ENCODE measurements at places on chromosomes 16 and 17.

DNA sequence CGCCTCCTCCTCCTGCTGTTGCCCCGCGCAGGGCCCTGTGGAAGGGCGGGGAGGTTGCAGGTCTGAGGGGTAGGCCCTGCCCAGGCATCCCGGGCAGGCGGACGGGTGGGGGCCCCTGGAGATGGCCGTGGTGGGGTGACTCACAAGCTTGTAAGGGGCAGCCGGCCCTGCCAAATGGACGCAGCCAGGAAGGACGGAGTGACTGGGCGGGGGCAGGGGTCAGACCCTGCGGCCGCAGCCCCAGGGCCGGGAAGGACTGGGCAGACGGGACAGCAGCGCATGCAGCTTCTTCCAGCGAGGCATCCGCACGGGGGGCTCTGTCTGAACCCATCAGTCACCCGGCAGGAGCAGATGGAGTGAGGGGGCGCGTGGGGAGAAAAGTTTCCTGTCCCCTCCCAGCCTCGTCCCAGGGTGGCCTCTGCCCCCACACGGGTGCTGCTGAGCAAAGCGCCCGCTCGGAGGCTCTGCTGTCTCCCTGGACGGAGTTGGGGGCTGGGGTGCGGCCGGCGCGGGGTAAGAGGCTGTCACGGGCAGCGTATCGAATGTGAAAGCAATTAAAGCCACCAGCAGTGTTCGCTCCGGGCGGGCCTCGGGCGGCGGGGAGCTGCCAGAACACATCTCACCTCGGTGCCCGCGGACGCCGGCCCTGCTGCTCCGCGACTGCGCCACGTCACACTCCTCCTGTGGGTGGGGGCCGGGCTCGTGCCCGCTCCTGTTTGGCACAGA lies 5.4 kb upstream of the PRR35 start:
- no peak for DNase-seq

- no peak for DNase-seq
These were observed 21.0 kb downstream of the SDK2 start for GRCh38 chr17:73623247-73623646.

- no peak for DNase-seq
These were observed 264.1 kb downstream of the CBLN1 start for GRCh38 chr16:49017501-49017900.

- no peak for DNase-seq
These were observed 354.1 kb downstream of the SOX9 start for GRCh38 chr17:72474719-72475477.

DNA sequence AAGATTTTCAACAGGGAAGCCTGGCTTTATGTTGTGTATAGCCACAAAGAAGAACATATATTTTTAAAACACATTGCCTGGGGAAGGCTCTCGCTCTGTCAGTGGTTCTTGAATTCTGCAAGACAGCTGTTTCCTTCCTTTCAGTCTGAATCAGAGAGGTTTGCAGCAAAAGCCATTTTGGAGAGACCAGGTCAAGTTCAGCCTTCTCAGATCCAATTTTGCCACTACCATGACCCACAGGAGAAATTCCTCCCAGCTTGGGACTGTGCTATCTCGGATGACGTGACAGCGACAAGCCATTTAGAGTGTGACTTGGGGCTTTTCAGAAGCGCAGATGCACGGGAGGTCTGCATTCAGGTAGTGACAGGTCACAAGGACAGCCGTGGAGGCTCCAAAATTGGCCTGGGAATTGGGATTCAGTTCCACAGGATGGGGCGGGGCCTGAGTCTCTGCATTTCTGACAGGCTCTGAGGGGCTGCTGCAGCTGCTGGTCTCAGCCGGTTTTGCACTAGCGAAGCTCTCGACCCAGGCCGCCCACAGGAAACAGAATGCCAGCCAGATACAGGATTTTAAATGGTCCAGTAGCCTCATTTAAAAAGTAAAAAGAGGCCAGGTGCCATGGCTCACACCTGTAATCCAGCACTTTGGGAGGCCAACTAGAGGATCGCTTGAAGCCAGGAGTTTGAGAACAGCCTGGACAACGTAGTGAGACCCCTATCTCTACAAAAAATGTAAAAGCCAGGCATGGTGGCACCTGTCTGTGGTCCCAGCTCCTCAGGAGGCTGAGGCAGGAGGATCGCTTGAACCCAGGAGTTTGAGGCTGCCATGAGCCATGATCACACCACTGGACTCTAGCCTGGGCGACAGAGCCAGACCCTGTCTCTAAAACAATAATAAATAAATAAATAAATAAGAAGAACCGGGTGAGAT lies 196.6 kb upstream of the CIBAR2 start:
- DNase-seq: no peak

DNA sequence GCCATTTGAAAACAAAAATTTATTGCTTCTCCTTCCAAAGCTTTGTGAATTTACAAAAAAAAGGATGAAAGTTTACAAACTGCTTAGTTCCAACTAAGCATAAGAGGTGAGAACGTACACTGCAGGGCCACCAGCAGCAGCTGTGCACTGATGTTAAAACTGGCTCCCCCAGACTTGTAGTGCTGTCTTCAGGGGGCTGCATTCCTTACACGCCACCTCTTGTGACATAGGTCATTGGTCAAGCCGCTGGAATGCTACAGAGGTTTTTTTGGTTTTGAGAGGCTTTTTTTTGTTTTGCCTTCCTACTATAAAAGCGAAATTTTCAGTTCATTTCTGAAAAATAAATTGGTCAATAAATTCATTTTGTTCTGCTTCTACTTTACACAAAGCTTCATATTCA lies 6.9 kb downstream of the IFT20 start:
- no peak for DNase-seq

DNA sequence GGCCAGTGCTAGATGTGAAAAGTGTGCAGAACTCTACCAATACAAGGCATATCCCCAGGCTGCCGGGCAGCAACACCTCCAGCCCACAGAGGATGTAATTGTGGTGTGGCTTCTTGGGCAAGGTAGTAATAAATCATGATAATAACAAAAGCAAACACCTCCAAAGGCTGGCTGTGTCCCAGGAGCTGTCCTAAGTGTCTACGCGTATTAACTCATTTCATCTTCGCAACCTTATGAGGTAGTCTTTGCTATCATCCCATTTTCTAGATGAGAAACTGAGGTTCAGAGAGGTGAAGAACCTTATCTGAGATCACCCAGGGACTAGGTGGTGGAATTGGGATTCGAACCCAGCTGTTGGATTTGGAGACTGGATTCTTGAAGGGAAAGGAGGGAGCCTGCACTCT lies 5.3 kb downstream of the PDK2 start:
- DNase-seq: no peak

- no peak for DNase-seq
These were observed 95.0 kb upstream of the PSMD7 start for GRCh38 chr16:74201576-74201975.

GRCh38 chr16:72884573-72884972 lies 163.4 kb downstream of the ZFHX3 start:
- DNase-seq: no peak

- no peak for DNase-seq
These were observed 133.7 kb upstream of the MON1B start for GRCh38 chr16:77057161-77057774.

- DNase-seq: peak; percentile 96
These were observed at the start of gene CWC25 for GRCh38 chr17:38824899-38825761. TSS of gene CWC25 (minus strand) at chr17:38825321. CDS start at chr17:38825183, 138 bp downstream.

DNA sequence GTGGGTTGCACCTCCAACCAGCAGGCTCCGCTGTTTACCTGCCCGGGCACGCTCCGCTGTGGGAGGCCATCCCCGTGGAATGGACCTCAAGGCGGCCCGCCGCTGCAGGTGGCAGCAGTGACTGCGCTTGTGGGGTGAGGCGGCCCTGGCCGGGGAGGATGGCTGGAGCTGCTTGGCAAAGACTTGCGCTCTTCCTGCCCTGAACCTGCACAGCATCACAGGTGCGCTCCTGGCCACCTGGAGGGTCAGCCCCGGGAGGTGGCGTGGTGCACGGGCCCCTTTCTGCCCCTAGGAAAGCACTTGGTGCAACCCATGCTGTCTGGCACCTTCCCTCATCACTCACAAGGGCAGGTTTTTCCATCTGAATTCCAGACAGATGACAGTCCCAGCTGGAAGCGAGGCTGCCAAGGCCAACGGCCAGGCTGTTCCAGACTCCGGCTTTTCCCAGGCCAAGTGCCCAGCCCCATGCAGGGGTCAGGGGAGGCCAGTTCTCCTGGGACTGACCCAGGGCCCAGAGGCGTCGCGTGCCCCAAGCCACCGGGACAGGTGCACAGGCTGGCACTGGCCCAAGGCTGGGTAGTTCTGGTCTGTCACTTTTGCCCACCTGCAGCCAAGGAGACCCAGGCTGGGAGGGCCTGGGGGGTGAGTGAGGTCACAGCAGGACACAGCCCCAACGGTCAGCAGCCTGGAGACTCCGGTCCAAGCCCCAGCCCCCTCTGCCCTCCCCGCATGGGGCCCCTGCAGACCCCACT lies 13.3 kb downstream of the UTS2R start:
- DNase-seq: no peak

DNA sequence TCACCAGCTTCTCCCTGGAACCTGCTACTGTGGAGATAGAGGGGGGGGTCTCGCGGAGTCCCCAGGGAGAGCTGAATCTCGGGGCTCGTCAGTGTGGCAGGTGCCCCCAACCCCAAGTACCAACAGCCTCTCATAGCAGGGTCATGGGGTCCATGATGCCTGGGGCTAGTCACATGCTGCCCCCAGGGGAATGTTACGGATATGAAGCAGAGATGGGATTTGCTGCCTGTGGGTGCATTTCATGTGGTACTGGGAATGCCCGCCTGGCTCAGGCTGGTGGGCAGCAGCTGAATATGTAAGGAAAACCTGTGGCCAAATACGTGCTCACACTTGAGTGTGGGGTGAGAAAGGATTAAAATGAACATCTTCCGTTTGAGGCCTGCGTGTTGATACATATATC lies 49.4 kb downstream of the MEAK7 start:
- no peak for DNase-seq

GRCh38 chr17:2435181-2435741 lies 34.4 kb upstream of the MNT start:
- no peak for DNase-seq

DNA sequence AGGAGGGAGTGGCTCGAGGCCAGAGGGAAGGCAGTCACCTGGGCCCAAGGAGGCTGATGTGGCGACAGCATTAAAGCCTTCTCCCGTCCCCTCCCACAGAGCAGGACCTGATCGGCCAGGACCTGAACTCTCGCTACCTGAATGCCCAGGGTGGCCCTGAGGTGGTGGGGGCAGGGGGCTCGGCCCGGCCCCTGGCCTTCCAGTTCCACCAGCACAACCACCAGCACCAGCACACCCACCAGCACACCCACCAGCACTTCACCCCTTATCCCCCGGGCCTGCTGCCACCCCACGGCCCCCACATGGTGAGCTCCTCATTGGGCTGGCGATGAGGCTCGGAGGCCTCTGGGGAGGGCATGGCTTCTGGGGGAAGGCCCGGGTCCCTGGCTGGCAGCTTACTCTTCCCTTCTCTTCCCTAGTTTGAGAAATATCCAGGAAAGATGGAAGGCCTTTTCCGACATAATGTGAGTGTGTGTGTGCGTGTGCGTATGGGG lies 6.4 kb downstream of the FBRS start:
- no peak for DNase-seq

GRCh38 chr17:47703191-47703591 lies 9.2 kb downstream of the TBKBP1 start:
- DNase-seq: no peak

- DNase-seq: no peak
These were observed 7.1 kb downstream of the GRN start for GRCh38 chr17:44351961-44352827.

GRCh38 chr17:47180337-47180736 lies 8.8 kb downstream of the CDC27 start:
- DNase-seq: no peak

DNA sequence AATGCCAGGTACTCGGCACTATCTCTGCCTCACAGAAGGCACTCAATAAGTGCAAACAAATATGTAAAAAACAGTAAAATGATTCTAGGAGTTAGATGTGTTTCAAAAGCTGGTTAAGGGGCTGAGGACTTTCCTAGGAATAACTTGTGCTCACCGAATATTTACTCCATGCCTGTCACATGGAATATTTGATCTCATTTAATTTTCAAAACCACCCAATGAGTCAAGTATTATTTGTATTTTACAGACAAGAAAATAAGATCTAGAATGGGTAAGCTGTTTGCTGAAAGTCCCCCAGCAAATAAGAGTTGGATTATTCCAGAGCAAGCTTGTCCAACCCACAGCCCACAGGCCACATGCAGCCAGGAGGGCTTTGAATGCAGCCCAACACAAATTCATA lies 34.6 kb upstream of the LYRM9 start:
- DNase-seq: no peak

DNA sequence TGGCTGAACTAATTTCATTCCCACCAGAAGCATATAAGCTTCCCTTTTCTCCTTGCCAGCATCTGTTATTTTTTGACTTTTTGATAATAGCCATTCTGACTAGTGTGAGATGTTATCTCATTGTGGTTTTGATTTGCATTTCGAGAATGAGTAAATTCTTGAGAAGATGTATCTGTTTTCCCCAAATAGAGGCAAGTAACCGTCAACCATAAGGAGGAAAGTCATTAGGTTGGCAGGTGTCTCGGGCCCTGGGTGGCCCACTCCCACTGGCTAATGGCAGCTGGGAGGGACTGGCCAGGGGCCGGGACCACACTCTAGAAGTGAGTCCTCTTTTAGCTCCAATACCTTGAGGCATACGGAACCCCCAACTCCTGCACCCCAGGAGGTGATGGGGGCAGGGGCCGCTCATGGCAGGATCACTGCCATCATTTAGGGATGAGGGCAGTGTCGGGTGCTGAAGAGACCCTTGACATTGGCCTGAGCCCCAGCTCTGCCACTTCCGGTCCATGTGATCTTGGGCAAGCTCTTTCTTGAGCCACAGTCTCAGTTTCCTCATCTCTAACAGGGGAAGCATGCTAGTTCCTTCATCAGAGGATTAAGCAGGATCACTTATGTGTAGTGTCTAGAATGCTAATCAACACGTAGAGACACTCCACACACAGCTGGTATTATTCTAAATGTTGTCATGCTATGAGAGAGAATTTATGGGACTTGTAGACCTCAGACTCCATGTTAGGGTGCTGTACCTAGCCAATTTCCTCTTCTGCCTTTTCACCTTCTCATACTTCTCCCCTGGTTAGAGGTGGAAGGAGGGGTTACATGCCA lies 44.3 kb downstream of the RGS9 start:
- DNase-seq: peak; percentile 60

GRCh38 chr16:2213817-2214718 lies 572 bp downstream of the PGP start:
- no peak for DNase-seq

GRCh38 chr17:68197997-68198930 lies 49.6 kb upstream of the AMZ2 start:
- DNase-seq: no peak

DNA sequence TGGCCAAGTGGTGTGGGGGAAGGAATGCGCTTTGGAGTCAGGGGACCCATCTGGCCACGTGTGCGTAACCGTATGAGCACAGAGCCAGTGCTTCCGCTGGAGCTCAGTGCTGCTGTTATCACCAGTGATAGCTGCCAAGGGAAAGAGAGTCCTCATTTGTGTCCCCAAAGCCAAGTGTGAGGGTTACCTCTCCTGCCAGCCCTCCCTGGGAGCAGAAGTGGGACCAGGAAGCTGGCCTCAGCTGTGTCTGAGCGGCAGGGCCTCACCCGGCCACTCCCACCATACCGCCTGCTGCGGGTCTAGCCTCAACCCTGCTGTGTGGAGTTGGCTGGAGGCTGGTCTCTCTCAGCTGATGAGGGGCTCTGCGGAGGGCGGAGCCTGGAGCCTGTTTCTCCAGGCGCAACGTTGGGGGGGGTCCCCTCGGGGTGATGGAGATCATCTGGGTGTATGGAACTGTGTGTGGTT lies 44.5 kb downstream of the MEAK7 start:
- DNase-seq: no peak

GRCh38 chr17:63512896-63513644 lies 10.1 kb upstream of the KCNH6 start:
- no peak for DNase-seq

GRCh38 chr16:82042144-82042543 lies 7.1 kb downstream of the HSD17B2 start:
- DNase-seq: no peak

- DNase-seq: no peak
These were observed 2.6 kb upstream of the CPHXL2 start for GRCh38 chr16:75679366-75679765.

Measured in activated T-cell treated with anti-CD3 and anti-CD28 coated beads for 48 hours (primary cell).